ENCODE measurements at places on chromosomes 2 and 18.
A peak's percentile ranks its signal among the peaks of the same experiment; 100 is the strongest.

GRCh38 chr2:158716121-158716791 is 78.9 kb upstream of the DAPL1 start:
- DNase-seq: no peak

DNA sequence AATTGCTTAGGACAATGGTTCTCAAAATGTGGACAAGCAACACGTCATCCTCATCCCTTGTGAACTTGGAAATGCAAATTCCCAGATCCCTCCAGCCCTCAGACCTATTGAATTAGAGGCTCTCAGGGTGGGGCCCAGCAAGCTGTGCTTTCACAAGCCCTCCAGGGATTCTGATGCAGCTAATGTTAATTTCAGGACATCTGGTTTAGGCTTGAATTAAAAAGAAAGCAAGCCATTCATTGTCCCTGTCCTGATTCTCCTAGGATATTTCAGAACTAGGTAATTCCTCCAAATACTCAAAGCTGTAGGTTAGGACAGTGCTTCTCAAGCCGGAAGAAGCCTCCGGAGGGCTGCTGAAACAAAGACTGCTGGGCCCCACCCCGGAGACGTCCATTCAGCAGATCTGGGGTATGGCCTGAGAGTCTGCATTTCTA is 26.0 kb upstream of the GLI2 start:
- DNase-seq: no peak

GRCh38 chr18:31857526-31858106 is 85.3 kb downstream of the TRAPPC8 start:
- DNase-seq: no peak

DNA sequence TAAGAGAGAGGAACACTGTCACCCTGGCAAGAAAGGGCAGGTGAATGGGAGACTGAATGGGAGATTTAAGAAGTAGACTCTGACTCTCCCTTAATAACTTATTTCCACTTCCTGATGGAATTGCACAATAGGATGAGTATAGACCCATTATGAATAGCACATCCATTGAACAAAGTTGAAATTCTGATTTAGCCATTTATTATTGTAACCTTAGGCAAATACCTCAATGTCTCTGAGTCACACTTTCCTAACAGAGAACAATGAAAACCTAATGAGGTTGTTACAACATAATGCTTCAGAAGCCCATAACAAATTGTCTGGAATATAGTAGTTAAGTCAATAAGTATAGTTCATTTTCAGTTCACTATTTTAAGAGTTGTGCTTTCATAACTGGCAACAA is 78.9 kb downstream of the NRXN1 start:
- peak; percentile 78 for DNase-seq

DNA sequence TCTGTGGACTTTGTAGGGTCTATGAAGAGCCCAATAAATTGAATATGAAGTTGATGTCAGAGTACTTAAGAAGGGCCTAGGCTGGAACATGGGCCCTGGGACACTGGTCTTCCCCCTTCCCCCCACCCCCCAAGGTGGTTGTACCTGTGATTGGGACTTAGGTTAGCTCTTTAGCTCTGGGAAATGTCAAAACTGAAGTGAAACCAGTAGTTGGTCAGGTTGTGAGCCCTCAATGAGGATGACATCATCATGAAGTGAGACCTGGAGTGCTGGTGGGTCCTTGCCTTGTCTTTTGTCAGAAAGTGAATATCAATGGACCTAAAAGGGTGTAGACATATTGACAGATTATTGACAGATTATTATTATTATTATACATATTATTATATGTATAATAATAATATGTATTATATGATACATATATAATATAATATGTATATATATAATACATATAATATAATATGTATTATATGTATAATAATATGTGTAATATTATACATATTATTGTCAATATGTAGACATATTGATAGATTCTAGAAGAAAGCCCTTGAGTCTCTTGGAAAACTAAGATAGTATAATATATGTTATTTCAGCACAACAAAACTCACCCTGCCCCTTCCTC is 5.4 kb downstream of the MARS2 start:
- DNase-seq: no peak

- DNase-seq: peak; percentile 23
Observed at GRCh38 chr2:75238670-75239330, 39.5 kb upstream of the TACR1 start.

All from keratinocyte (primary cell).